ENCODE measurements at places on chromosomes 3 and 15.

DNA sequence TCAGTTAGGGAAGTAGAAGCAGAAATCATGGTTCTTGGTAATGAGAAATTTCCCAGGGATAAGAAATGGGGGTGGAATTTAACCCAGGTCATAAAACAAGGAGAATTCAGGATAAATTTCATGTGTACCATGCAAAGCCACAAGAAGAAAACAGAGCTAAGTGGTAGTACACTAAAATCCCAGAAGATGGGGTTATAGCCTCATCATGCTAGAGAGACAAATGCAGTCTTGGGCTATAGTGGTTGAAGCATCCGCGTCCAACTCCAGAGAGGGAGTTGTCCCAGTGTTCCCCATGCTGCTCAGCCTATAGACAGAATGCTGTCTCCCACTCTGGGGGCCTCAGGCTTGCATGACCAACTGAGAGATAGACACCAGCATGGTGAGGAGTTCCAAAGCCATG is 36.2 kb upstream of the CLRN1 start:
- peak; percentile 59 for DNase-seq

- DNase-seq = no peak
Measured at GRCh38 chr3:187770224-187770623, 25.0 kb upstream of the BCL6 start.

- DNase-seq = no peak
Measured at GRCh38 chr15:91891788-91892345, 38.4 kb downstream of the SLCO3A1 start.

GRCh38 chr15:94306700-94307650 is 75.6 kb downstream of the MCTP2 start:
- peak; percentile 90 for DNase-seq

- DNase-seq = peak; percentile 60
Measured at GRCh38 chr3:116920826-116921610, 211.4 kb downstream of the TUSC7 start.

DNA sequence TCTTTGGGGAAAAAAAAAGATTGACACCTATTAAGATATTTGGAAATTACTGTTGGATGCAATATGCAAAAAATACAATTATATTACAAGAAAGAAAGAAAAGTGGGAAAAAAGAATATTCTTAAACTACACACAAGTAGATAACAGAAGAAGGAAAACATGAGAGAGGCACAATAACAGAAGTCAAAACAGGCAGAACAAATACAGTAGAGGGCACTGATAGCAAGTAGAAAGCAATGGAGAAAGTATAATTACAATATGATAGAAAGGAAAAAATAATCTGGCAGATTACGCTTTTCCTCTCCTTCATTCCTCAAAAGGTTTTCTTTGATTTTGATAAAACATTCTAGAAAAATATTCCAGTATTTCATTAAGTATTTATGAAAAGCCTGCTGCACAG is 72.1 kb downstream of the ADAM10 start:
- DNase-seq = no peak

- DNase-seq = peak; percentile 67
Measured at GRCh38 chr15:32784581-32784980, 66.8 kb downstream of the GREM1 start.

DNA sequence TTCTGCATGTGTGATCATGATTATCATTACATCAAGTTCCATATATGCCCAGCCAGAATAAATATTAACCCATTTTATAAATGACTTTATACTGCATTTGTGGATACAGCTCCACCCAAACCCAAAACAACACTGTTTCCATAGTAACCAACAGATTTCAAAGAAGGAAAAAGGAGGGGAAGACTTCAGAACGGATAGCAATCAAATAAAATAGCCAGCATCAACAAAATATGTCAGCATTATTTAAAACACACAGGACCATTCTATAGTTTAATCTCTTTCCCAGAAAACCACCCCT is 114.4 kb downstream of the FOXP1 start:
- no peak for DNase-seq

DNA sequence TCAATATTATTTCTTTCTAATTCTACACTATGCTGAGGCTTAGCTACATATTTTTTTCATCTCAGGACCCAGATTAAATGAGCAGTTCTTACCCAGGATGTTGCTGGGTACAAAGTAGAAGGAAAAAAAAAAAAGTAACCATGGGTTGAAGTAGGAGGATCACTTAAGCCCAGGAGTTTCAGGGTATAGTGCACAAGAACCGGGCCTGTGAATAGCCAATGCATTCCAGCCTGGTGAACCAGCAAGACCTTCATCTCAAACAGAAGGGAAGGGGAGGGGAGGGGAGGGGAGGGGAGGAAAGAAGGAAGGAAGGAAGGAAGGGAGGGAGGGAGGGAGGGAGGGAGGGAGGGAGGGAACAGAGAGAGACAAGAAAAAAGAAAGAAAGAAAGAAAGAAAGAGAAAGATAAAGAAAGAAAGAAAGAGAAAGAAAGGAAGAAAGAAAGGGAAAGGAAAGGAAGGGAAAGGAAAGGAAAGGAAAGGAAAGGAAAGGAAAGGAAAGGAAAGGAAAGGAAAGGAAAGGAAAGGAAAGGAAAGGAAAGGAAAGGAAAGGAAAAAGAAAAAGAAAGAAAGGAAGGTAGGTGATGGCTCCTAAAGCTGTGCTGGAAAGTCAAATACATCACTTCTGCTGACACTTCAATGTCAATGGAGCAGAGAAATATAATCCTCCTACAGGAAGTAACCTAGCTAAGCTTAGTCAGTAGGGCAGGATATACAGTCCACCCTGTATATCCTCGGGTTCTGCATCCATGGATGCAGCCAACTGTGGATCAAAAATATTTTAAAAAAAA is 206.8 kb upstream of the TGFBR2 start:
- DNase-seq = peak; percentile 75

GRCh38 chr15:83869341-83869740 is 215.4 kb downstream of the ADAMTSL3 start:
- DNase-seq = peak; percentile 49

- DNase-seq = no peak
Measured at GRCh38 chr3:23036728-23037127, 166.4 kb upstream of the UBE2E2 start.

GRCh38 chr3:178456621-178457285 is 79.5 kb upstream of the KCNMB2 start:
- DNase-seq = no peak

- no peak for DNase-seq
Measured at GRCh38 chr15:65996901-65997300, 127.6 kb downstream of the RAB11A start.

DNA sequence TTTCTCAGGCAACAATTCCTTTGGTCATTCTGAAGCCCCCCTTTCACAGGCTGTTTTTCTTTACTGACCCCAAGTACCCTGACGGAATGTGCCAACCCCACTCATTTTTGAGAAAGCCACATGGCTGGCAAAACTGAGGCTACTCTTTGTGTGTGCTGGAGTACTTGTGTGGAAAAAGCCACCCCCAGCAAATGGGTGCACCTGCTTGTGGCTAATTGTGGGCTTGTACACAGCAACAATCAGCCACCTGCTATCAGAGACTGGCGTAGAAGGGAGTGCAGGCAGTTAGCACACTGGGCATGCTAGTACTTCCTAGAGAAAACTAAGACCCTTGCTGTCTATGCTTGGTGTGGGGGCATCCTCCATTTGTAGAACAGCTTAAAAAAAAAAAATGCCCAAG is 110.1 kb upstream of the LMOD3 start:
- DNase-seq = no peak

DNA sequence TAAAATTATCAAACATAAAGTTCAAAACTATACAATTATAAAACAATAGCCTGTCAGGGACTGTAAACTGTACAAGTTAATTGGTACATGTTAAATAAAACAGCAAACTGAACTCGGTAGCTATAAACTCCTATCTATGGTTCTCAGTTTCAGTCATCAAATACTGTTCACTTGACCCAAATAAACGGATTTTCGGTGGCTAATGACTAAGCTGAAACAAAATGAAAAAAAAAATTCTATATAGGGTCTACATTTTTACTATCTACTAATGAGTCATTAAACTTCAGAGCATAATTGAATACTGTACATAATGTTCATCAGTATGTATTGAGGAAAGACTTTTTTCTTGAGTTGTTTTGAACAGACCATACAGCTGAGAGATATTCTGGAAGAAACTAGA is 6.6 kb downstream of the PROK2 start:
- DNase-seq = no peak

GRCh38 chr3:69353503-69353902 is 32.4 kb downstream of the FRMD4B start:
- DNase-seq = no peak

- DNase-seq = peak; percentile 37
Measured at GRCh38 chr3:21573291-21573690, 177.7 kb downstream of the ZNF385D start.

GRCh38 chr15:40787344-40787841 is 17.6 kb downstream of the C15orf62 start:
- DNase-seq = peak; percentile 96

DNA sequence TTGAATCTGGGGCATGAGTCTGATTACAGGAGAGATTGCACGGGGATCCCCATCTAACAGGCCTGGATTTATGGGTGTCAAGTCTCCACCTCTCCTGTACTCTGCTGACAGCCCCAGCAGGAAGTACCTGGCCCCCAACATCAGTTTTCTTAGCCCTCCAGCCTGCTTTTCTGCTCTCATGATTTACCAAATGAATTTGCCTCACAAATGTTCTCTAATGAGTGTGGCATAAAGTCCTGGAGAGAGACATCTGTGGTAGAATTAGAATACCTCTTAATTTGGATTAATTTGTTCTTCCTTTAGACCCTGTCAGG is 60.1 kb downstream of the FNDC3B start:
- no peak for DNase-seq

GRCh38 chr3:56118968-56119367 is 349.3 kb downstream of the ERC2 start:
- DNase-seq = no peak

GRCh38 chr3:121659586-121659985 is 1.1 kb downstream of the HCLS1 start:
- no peak for DNase-seq

DNA sequence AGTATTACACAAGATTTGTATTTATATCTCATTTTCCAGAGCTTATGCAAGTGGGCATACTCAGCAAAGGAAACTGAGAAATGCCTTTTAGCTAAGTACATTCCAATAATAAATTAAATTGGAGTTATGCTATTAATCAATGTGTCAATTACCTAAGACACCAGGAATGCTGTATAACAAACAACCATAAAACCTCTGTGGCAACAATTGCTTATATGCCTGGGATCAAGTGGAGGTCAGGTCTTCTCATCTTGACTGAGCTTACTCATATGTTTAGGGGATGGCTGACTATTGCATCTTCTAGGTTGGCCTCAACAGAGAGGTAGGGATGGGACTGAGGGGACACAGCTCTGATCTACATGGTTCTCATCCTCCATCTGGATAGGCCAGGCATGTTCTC is 30.7 kb downstream of the CD200R1L start:
- peak; percentile 71 for DNase-seq

DNA sequence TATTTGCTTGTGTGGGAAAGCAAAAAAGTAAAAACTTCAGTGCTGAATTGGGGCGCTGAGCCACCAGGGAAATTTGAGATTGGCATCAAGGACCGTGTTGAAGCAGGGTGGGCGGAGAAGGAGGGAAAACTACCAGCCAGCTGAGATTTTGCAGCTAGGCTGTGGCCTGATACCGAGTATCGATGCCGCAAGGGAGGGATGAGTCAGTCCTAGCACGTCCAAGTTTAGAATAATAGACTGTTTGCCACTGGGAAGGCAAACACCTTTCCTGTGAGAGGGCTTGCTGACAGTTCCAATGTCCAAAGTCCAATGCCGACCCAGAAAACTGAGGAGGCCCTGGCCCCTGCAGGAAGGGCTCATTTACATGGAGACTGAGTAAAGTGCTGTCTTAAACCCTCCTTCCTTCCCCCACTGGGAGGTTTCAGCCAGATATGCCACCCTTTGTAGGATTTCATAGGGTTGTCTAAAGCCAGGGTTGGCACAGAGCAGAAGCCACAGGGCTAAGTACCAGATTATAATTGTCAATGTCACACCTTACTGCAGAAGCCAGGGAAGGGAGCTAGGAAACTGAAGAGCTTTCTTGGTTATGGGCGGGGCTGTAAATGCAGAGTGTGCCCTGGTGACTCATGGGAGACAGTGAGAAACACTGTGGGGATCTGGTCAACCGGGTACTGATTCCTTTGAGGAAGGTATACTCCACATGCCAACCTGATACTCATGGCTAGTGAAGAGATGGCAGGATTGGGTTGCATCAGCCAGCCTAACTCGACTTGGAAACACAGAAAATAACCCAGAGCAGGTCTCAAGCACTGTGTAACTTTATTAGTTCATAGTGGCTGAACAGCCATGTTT is 28.4 kb upstream of the PIK3CB start:
- peak; percentile 50 for DNase-seq

- no peak for DNase-seq
Measured at GRCh38 chr3:146558781-146559180, 14.4 kb upstream of the PLSCR1 start.

DNA sequence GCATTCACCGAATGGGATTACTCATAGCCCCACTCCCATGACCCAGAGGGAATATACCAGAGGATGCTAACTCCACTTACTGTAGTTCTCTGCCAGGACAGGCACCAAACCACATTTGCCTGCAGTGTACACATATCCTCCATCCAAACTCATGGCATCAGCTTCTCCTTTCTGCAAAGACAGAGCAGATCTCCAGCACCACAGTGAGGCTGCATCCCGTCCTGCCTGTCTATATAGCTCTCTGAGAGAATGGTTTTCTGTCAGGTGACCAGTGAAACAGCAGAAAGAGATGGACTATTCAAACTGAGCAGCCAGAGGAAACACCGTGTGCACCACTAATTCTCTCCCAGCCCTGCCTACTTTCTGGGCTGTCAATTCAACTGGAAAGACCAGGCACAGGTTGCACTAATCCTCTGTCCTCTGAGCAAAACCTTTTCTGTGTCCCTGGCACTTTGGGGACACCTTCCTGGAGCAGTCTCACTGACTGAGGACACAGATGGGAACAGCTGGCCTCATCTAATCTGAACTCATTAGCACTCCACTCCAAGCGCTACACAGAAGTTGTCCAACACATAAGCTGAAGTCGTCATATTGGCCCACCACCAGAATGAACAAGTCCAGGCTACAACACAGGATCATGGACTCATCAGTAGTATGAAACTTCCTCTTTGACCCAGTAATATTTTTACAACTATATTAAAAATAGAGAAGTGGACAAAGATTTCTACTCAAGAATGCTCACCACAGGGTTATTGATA is 17.3 kb downstream of the LTF start:
- DNase-seq = no peak

- no peak for DNase-seq
Measured at GRCh38 chr3:177921153-177921552, 615.1 kb upstream of the KCNMB2 start.
